ENCODE measurements at places on chromosomes 12 and 14.
A peak's percentile ranks its signal among the peaks of the same experiment; 100 is the strongest.

GRCh38 chr12:109255377-109255776 is 53.7 kb downstream of the FOXN4 start:
- DNase-seq: no peak

- no peak for DNase-seq
Measured at GRCh38 chr12:102642199-102642598, 161.8 kb upstream of the IGF1 start.

GRCh38 chr12:18373181-18373580 is 111.9 kb downstream of the PIK3C2G start:
- DNase-seq: no peak

DNA sequence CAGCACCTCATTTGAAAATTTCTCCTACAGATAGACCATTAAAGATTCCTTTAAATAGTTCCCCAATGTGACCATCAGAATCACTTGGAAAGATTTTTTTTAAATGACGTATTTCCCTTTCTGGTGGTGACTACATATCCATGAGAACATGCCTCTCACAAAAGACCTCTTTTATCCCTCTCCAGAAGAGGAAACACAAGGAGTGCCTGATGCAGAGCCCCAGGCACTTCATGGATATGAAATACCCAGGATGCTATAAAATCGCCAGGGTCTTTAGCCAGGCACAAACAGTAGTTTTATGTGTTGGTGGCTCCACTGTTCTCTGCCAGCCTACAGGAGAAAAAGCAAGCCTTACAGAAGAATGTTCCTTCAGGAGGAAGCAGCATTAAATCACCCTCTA is 97.1 kb downstream of the ETNK1 start:
- no peak for DNase-seq

GRCh38 chr12:51186465-51187085 is 13.6 kb upstream of the TFCP2 start:
- no peak for DNase-seq

DNA sequence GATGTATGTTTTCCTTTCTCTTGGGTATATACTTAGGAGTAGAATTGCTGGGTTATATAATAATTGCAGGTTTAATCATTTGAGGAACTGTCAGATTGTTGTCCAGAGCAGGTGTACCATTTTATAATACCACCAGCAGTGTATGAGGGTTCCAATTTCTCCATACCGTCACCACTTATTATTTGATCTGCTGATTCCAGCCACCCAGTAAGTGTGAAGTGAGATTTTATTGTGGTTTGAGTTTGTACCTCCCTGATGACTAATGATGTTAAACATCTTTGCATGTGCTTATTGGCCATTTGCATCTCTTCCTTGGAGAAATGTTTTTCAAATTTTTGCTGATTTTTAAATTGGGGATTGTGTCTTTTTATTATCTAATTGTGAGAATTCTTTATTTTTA is 15.1 kb downstream of the NCKAP5L start:
- no peak for DNase-seq

GRCh38 chr12:107329569-107330324 is 236.4 kb upstream of the CRY1 start:
- no peak for DNase-seq

- peak; percentile 99 for DNase-seq
Measured at GRCh38 chr12:120686690-120687577, at the start of gene MLEC. TSS of gene MLEC (plus strand) at chr12:120687149. CDS start at chr12:120687297, 148 bp downstream.

- no peak for DNase-seq
Measured at GRCh38 chr12:50611021-50611744, 106.4 kb downstream of the DIP2B start.

DNA sequence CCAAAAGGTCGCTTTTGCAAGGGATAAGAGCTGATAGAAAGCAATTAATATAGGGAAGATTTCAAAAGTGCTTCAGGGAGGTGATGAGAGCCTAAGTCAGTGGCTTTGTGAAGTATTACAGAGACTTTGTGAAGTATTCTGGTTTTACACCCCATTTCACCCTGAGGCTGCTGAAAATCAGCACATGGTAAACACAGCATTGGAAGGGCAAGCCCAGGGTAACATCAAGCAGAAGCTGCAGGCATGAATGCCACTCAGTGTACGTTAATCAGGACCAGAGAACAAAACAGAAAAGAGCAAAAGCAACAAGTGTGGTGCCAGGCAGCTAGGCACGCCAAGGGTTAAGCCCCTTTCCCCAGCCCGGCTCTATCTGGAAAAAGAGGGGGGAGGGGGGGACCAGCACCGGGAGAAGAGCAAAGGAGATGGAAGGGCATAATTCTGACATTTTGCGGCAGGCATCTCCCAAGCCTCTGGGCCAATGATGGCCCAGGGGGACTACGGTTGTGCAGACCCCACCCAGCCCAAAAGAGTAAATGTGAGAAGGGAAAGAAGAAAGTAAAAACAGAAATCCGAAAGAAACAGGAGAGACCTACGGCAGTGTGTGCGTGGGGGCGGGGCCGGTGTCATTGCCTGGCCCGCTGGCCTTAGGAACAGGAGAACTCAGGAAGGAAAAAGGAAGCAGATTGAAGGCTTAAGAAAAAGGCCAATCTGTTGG is 58.9 kb downstream of the DHRS2 start:
- no peak for DNase-seq

DNA sequence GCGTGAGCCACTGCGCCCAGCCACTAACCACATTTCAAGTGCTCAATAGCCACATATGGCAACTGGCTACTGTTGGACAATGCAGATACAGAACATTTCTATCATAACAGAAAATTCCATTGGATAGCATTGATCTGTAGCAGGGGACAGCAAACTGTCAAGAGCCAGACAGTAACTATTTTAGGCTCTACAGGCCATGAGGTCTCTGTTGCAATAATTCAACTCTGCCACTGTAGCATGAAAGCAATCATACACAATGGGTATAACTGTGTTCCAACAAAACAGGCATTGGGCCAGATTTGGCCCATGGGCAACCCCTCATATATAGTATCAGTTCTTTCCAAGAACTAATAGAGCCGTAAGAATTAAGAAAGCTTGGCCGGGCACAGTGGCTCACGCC is 8.0 kb downstream of the CSRNP2 start:
- no peak for DNase-seq

- no peak for DNase-seq
Measured at GRCh38 chr12:106594447-106594846, 11.6 kb downstream of the RFX4 start.

GRCh38 chr12:1592444-1593173 is 1.8 kb downstream of the FBXL14 start:
- peak; percentile 57 for DNase-seq

Data from NCI-H187 (cell line).